ENCODE measurements at places on chromosomes 1 and 21.

DNA sequence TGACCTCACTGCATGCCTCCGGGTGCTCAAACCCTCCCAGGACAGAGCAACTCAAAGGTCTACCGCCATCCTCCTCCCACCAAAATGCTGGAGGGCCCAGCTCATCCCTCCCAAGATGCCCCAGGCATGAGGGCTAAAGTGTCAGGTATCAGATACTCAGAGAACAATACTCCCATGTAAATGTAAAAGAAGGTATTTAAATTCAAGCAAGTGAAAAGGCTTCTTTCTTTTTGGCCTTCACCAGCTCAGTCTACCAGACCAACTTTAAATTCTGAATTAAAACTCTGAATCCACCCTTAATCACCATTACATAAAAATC is 3.0 kb downstream of the PARP1 start:
- no peak for DNase-seq

GRCh38 chr1:52927212-52928014 is at the start of gene SCP2:
Gene SCP2 (plus strand): TSS chr1:52927276. CDS start chr1:52927397, 121 bp downstream.
- DNase-seq = peak; percentile 81

- DNase-seq = no peak
Observed at GRCh38 chr21:18007121-18007520, 188.0 kb upstream of the C21orf91 start.

DNA sequence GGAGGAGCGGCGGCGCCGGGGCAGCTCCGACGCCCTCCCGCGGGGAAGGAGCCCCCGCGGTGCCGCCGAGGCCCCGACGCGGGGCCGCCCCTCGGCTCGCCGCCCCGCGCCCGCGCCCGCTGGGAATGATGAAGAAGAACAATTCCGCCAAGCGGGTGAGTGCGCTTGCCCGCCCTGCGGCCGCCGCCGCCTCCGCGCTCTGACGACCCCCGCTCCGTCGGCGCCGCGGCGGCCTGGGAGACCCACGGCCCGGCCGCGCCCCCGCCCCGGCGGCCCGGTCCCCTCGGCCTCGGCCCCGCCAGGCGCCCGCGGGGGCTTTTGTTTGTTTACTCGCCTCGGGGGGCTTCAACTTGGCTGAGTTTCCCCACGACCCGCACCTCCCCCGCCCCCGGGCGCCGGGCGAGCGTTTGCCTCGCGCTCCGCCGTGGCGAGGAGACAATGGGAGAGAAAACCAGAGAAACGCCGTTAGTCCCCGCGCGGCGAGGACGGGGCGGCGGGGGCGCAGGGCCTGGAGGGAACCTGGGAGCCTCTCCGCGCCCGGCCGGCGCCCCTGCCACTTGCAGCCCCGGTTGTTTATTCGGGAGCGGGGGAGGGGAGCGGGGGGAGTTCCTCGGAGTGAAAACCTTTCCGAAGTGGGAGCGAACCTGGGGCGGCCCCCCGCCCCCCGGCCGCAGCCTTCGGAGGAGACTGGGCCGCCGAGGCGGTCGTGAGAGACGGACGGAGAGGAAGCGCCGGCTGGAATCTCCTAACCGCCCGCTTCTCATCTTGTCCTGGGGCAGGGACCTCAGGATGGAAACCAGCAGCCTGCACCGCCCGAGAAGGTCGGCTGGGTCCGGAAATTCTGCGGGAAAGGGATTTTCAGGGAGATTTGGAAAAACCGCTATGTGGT is 661 bp downstream of the PLEKHO1 start:
- no peak for DNase-seq

- no peak for DNase-seq
Observed at GRCh38 chr1:19287436-19288185, 959 bp downstream of the AKR7A3 start.

DNA sequence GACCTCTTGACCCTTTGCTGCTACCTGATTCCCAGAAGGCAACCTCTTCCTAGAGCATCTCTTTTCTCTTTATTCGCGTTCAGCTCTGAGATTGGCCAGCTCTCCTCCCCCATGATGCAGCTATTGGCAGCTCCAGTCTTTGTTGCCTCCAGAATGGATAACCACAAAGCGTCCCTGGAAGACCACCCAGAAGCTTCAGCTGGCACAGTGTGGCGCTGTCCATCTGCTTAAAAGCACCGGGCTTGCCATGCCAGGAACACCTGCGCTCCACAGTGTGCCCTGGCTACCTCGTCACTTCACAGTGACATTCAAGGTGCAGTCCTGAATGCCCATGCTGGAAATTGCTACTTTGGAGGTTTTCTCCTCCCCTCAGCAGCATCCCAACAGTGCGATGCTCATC is 353.9 kb downstream of the LMO4 start:
- no peak for DNase-seq

DNA sequence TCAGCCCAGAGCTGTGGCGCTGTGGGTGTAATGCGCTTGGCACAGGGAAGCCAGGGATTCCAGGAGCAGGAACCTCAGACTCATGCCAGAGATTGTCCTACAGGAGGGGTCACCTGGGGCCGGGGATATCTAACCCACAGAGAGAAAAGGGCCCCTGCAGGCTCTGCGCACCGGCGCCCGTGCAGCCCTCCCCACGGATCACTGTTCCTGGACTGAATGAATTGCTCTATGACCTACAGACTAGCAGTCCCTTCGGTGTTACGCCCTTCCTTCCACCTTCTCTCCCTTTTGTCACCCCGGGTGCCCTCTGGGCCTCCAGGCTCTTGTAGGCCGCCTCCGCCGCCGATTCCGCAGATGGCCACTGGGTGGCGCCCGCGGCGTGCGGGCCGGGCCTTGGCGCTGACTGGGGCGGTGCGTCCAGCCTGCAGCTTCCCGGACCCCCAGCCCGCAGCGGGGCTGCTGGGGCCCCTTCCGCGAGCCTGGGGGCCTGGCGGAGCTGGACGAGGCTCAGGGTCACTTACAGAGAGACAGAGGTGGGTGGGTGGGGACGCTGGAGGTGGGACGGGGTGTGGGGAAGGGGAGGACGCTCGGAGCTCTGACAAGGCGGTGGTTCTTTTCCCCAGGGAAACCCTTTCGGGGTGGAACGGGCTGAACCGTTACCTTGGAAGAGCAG is 101.3 kb downstream of the IER5 start:
- DNase-seq = peak; percentile 70

DNA sequence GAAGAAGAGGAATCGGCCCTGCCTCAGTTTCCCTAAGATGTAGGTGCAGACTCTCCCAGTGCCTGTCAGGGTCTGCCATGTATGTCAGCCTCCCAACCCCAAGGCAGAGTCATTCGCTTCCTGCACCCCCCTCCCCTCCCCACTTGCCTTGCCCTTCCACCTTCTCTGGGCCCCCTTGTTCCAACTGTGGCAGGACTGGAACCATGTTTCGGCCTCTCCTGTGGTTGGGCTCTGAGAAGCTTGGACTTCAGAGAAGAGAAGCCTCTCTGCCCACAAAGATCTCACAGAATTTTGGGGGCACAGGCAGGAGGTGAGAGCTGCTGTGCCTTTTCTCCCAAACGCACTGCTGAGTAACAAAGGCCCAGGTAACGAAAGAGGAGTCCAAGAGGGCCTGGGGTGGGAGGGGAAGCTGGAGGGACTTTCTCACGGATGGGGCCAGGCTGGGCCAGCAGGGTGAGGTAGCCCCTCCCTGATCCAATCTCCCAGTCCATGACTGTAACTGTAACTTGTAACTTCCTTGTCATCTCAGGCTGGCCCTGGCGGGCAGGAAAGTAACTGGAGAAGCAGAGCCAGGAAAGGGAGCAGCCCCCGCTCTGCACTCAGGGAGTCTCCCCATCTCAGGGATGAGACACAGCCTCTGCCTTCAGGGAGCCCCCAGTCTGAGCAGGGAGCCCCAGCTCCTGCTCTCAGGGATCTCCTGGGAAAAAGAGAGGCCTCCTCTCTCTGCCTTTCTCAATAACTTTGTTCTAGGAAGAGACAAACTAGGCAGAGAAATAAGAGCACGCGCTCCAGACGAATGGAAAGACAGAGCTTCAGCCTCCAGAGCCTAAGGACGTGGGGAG is 11.3 kb downstream of the CRABP2 start:
- DNase-seq = no peak

DNA sequence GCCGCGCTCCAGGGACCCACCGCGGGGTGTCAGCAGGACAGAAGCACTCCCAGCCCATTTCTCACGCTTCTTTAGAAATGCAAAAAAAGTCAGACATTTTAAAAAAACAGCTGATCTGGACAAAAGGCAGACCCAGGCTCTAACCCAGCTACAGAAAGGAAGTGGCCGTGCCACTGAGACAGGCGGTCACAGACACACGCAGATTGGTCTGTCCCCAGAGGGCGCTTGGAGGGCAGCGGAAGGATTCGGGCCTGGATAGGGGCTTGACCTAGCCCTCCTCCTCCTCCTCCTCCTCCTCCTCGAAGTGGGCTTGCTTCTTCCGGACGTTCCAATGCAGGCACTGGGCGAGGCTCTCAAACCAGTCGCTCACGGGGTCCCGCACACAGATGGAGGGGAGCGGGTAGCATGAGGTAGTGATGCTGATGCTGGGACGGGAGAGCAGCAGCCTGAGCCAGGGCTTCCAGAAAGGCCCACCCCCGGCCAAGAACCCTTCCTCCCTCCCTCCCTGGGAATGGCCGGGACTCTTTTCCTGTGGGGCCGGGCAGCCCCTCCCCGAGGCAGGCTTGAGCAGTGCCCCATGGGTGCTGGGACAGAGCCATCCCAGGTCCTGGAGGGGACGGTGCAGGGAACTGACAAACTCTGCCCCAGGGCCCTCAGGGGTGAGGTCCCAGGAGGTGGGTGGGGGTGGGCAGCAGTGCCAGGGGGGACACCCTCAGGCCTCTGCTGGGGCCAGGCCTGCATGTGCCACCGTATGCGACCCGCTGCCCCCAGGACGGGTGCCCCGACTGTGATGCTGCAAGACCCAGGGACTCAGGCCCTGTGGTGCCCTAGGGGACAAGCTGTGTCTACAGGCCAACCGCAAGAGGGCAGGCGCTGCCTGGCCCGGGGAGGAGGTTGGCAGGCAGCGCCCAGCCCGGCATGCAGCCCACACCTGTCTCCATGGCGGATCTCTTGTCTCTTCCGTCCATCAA is 25.3 kb downstream of the NADK start:
- DNase-seq = no peak

- no peak for DNase-seq
Observed at GRCh38 chr1:225462714-225463574, 35.1 kb upstream of the LBR start.

DNA sequence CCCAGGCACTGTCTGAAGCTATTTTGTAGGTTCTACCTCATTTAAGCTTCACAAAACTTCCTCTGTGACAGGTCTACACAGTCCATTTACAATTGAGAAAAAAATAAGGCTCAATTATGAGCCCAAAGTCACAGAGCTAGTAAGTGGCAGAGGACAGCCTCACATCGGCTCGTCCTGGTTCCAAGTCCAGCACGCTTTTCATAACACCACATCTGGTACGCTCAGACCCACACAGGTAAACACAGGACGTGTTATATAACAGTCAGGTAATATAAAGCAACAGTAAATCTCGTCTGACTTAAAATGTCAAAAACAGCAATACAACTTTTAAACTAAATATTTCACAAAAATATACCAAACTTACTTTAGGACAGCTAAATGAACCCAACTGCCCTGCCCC is 13.1 kb downstream of the JAK1 start:
- DNase-seq = no peak

- DNase-seq = peak; percentile 66
Observed at GRCh38 chr1:48530727-48531351, 58.8 kb upstream of the SPATA6 start.

GRCh38 chr1:230883967-230884366 is 15.6 kb upstream of the C1orf198 start:
- DNase-seq = no peak

DNA sequence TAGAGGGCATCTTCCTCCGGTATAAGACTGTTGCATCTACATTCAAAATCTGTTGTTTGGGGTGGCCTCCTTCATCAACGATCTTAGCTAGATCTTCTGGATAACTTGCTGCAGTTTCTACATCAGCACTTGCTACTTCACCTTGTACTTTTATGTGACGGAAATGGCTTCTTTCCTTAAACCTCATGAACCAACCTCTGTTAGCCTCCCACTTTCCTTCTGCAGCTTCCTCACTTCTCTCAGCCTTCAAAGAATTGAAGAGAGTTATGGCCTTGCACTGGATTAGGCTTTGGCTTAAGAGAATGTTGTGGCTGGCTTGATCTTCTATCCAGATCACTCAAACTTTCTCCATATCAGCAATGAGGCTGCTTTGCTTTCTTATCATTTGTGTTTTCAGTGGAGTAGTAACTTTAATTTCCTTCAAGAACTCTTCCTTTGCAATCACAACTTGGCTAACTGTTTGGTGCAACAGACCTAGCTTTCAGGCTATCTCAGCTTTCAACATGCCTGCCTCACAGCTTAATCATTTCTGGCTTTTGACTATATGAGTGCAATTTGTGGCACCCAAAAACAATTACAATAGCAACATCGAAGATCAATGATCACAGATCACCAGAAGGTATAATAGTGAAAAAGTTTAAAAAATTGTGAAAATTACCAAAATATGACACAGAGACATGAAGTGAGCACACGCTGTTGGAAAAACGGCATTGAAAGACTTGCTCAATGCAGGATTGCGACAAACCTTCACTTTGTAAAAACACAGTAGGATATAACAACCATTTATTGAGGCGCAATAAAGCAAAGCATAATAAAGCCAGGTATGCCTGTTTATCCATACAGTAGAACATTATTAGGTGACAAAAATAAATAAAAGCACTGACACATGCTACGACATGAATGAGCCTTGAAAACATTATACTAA is 56.7 kb upstream of the GFI1 start:
- DNase-seq = no peak

DNA sequence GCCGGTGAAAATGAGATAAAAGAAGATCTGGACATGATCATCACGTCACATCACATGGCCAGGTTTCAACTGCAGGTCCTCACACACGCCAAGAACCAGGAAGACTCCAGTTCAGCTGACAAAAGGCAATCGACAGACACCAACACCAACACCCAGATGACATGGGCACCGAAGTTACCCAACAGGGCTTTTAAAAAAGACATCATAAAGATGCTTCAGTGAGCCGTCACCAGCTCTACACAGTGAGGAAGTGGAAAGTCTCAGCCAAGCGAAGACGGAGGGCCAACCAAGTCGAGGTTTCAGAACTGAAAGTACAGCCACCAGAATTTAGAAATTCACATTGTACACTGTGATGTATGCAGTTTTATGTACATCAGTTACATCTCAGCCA is 154.3 kb upstream of the COL6A1 start:
- DNase-seq = no peak

DNA sequence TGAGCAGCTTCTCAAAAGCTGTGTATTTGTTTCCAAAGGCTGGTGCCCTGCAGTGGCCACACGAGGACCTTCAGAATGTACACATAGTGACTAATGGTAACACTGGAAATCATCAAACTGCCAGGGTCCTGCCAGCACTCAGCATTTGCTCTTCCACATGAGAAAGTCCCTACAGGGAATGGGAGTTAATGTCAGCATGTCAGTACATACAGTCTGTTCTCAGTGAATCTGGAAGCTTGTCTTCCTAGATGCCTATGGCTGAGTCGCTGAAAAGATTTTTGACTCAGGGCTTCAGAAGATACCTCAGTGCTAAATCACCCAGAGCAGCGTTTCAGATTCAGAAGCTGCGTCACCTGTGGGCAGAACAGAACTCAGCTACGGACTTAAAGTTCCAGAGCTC is 108.2 kb downstream of the CDC7 start:
- no peak for DNase-seq

DNA sequence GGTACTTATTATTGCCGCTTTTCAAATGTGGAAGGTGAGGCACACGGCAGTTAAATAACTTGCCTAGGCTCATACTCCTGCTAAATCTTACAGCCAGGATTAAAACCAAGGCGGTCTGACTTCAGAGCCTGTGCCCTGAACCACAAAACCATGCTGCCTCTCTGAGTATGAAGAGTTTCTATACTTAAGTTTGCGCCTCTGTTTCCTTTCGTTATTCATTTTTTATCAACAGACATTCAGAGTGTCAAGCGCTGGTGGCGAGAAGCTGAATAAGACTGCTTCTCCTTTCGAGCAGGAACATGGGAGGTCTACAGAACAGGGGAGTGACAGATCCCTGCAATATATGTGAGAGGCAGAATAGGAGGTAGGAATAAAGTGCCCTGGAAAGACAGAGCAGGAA is 96.0 kb upstream of the DUSP10 start:
- DNase-seq = peak; percentile 63
